Epithelial cell of prostate (primary cell): ENCODE measurements at places on chromosomes 1 and 21.

GRCh38 chr1:152237093-152237492 is 13.1 kb upstream of the HRNR start:
- no peak for DNase-seq

- DNase-seq: no peak
These were observed 398.3 kb downstream of the SEC16B start for GRCh38 chr1:177571485-177572076.

- no peak for DNase-seq
These were observed 300.0 kb downstream of the RRAGC start for GRCh38 chr1:38559446-38560165.

- no peak for DNase-seq
These were observed 21.6 kb downstream of the URB1 start for GRCh38 chr21:32370998-32371766.
